ENCODE measurements at places on chromosomes 5 and 9.

- no peak for DNase-seq
Measured at GRCh38 chr9:122307061-122307460, 42.4 kb downstream of the MRRF start.

DNA sequence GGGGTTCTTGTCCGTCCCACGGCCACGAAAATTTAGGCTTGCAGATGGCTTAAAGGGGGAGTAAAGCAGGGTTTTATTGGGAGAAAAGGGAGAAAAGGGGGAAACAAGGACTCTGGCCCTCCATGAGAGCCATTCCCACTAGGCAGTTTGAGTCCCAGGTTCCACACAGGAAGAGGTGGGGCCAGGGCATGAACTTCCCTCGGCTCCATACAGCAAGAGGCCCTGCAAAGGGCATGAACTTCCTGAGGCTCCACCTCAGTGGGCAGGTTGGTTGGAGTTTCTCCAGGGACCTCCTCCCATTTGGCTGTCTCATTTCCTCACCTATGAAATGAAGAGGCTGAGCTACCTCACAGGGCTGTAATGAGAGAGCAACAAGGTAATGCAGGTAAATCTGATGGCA is 229.7 kb downstream of the MAT2B start:
- no peak for DNase-seq

- no peak for DNase-seq
Measured at GRCh38 chr5:69075522-69076179, 18.2 kb upstream of the SLC30A5 start.

GRCh38 chr5:78953092-78953800 is 31.9 kb downstream of the ARSB start:
- DNase-seq, result no peak

GRCh38 chr5:88674356-88675167 is 208.4 kb downstream of the MEF2C start:
- peak; percentile 88 for DNase-seq

DNA sequence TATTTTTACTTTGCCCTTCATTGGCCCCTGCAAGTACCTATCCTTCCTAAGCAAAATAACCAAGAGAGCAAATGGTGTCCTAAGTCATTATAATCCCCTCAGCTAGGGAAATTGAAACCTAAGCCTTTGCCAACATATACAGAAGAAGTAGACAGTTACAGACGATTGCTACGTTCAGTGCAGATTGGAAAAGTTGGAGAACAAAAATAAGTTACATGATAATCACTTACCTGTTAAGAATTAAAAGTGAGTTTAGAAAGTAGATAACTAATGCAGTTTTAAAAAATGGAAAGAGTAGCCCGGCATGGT is 244.8 kb downstream of the MPDZ start:
- no peak for DNase-seq

DNA sequence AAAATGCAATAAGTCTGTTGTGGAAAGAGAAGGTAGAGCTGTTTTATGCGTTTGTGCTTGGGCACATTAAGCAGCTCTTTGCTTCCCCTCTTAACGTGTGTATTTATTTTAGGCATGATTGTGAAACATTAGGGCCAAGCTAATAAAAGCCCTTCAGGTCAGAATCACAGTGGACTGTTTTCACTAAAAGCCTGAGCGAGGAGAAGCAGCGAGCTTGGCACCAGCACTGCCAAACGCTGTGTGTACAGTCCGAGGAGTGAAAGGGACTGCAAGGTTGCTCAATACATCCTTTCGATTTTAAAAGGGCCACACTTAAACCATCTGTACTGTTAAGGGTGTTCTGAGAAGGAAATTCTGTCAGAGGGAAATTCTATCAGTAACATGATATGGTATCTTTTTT is 107.2 kb upstream of the CKMT2 start:
- no peak for DNase-seq

GRCh38 chr9:127079446-127080140 is 42.8 kb downstream of the ANGPTL2 start:
- DNase-seq, result no peak

DNA sequence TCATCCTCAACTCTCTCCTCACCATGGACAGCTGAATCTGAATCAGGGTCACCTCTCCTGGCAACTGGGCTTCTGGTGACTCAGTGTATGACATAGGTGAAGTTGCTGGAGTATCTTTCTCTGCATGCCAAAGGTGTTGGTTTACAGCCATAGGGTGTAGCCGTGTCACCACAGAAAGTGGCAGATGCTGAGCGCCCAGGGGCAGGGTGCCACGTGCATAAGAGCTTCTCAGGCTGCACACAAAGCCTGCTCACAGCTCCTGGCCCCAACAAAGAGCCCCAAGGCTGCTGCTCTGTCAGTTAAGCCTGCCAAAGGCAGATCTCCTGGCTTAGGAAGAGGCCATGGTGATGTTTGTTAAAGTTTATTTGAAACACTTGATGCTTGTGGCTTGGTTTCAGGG is 297.7 kb upstream of the WWC1 start:
- no peak for DNase-seq

- no peak for DNase-seq
Measured at GRCh38 chr9:124322618-124323432, 65.1 kb downstream of the NEK6 start.

- DNase-seq, result no peak
Measured at GRCh38 chr5:180334751-180335613, 18.2 kb downstream of the GFPT2 start.

- DNase-seq, result no peak
Measured at GRCh38 chr9:14212077-14212476, 101.9 kb downstream of the NFIB start.

- no peak for DNase-seq
Measured at GRCh38 chr5:128413356-128413755, 124.7 kb downstream of the FBN2 start.

DNA sequence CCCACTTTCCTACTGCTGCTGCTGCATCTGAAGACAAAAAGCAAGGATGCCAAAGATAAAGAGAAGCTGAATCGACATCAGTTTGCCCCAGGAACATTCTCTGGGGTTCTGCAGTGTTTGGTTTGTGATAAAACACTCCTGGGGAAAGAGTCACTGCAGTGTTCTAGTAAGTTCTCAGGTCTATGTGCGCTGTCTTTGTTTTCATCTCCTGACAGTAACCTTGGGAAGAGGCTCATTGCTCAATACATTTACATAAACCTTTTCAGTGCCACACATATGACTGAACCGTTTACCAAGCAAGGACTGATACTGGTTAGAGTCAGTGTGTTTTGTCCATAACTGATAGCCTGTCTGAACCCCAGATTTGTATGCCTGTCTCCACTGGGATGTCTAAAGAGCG is 232.1 kb downstream of the ARHGEF28 start:
- no peak for DNase-seq

DNA sequence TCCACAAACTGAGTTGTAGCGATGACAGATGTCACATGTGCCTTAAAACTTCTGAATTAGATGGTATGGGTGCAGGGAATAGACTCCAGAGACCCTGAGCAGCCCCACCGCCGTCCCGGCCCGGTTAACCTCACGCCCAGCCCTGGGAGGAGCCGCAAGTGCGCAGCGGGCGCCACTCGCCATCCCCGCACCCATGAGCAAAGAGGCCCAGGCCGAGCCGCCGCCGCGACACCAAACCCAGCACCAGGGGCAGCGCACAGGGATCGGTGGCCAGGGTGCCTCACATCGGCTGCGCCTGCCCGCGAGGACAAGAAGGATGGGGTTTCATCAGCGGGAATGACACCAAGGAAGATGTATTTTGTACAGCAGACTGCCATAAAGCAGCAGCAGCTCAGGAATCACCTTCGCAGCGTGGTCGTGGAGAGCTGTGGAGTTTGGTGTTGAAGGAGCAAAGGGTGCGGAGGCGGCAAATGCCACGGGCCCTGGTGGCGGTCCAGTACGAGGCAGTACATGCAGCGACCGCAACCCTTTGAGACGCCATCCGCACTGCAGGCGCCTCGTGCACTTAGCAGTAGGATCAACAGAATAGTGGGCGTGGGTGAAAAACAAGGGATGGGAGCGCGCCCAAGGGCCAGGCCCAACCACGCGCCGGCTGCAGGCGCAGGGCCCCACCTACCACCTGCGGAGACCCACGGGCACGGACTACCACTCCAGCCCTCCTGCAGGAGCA is 89.7 kb downstream of the ZNF366 start:
- no peak for DNase-seq

GRCh38 chr5:53170746-53171349 is 61.3 kb upstream of the MOCS2 start:
- peak; percentile 1 for DNase-seq

- DNase-seq, result no peak
Measured at GRCh38 chr5:65651144-65651543, 26.3 kb downstream of the SHLD3 start.

DNA sequence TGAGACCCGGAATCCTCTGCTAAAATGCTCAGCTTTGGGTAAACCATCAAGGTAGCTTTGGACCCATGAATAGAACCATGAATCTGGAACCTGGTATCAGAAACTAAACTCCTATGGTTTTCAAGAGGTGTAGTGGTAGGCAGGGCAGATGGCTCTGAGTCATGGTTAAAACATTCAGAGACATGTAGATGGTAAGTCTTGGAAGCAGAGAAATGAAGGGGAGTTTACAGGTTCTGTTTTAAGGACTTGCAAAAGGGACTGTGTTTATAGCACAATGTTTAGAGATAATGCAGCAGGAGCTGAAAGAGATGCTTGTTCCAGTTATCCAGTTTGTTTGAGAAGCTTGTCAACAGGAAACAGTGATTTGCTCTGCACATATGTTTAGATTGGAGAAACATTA is 36.0 kb upstream of the FBN2 start:
- DNase-seq, result no peak

- DNase-seq, result no peak
Measured at GRCh38 chr9:18703901-18704379, 230.0 kb downstream of the ADAMTSL1 start.

GRCh38 chr5:139543423-139543991 is 17.6 kb upstream of the UBE2D2 start:
- peak; percentile 66 for DNase-seq

GRCh38 chr9:79912318-79913070 is 340.7 kb downstream of the TLE4 start:
- no peak for DNase-seq

DNA sequence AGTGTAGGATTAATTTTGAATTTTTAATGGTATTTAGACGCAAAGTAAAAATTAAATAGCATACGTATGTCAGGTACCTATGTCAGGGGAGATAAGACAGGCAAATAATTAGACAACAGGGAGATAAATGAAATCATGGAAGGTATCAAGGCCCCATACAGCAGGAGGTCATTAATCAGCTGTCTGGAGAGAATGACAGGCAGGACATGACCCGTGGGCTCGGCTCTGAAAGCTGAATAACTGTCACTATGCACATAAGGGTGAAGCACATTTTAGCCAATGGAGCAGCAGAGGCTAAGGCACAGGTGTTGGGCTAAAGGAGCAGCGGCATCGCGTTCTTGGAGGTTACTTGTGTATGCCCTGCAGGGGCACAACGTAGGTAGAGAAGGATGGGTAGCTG is 11.9 kb downstream of the SLC25A51 start:
- no peak for DNase-seq

Data from midbrain (tissue), 1 donor.